Activated CD8-positive, alpha-beta memory T cell treated with anti-CD3 and anti-CD28 coated beads for 48 hours (primary cell): ENCODE measurements at places on chromosomes 4 and X.

GRCh38 chr4:189293459-189293858 lies 647.2 kb upstream of the FRG1 start:
- DNase-seq = no peak

DNA sequence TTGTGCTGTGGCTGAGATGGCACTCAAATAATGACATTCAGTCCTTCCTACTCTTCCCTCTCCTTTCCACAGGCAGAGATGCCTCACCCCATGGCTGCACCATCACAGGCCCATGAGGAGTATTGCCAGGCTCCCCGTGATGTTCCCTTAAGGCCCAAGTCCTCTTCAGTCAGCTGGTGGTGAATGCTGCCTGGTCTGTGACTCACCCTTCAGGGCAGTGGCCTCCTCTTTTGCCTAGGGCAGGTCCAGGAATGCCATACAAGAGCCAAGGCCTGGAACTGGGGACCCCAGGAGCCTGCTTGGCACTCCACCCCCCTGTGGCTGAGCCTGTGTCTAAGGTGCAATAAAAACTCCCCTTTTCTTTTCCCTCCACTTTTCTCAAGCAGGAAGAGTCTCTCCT lies 144.2 kb upstream of the GEMIN8 start:
- DNase-seq = no peak

- no peak for DNase-seq
Measured at GRCh38 chr4:51862781-51863180, 19.8 kb downstream of the DCUN1D4 start.

DNA sequence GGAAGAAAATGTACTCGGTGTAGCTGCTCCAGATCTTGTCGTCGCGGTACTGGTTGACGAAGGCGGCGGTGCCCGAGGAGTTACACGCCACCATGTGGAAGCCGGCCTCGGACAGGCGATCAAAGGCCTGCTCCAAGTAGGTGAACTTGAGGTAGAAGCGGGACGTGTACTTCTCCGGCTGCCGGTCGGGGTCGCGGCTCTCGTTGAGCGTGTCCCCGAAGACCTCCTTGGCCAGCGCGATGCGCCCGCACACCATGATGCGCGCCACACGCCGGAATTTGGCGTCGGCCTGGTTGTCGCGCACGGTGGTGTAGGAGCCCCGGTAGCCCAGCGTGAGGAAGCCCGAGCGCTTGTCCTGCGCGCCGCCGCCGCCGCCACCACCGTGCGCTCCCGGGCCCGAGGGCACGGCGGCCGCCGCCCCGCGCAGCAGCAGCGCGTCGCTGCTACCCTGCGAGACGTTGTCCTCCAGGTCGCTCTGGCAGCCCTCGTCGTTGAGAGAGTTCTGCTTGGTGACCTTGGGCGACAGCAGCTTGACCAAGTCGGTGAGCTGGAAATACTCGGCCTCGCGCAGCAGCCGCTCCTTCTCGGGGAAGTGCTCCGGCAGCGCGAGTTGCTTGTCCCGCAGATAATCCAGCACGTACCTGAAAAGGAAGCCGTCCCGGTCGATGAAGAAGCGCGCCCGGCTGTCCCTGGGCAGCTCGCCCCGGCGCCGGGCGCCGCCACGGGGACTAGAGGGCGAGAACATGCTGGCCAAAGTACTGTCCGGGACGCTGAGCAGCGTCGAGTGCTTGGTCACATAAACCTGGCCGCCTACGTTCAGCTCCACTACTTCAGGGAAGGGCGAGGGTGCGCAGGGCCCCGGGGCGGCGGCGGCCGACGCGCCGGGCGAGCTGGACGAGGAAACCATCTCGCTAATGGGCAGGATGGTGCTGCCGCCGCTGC lies 775 bp downstream of the KCTD8 start:
- no peak for DNase-seq

DNA sequence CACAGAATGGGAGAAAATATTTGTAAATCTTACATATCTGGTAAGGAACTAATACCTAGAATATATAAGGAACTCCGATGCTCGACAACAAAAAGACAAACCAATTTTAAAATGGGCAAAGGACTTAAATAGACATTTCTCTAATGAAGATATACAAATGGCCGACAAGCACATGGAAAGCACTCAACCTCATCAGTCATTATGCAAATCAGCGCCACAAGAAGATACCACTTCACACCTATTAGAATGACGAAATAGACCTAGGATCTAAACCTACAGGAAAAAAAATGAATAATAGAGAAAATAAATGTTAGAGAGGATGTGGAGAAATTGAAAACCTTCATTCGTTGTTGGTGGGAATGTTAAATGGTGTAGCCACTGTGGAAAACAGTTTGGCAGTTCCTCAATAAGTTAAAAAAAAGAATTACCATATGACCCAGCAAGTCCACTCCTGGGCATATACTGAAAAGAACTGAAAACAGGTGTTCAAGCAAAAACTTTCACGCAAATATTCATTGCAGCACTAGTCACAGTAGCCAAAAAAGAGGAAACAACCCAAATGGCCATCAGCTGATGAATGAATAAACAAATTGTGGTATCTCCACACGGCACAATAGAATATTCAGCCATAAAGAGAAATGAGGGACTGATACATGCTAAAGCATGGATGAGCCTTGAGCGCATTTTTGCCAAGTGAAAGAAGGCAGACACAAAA lies 57.3 kb upstream of the WDR19 start:
- DNase-seq = no peak

GRCh38 chr4:184331268-184331995 lies 113.8 kb upstream of the ENPP6 start:
- no peak for DNase-seq

GRCh38 chr4:143381189-143382118 lies 44.8 kb downstream of the GAB1 start:
- no peak for DNase-seq

- DNase-seq = no peak
Measured at GRCh38 chr4:74189331-74190043, 31.6 kb downstream of the MTHFD2L start.

DNA sequence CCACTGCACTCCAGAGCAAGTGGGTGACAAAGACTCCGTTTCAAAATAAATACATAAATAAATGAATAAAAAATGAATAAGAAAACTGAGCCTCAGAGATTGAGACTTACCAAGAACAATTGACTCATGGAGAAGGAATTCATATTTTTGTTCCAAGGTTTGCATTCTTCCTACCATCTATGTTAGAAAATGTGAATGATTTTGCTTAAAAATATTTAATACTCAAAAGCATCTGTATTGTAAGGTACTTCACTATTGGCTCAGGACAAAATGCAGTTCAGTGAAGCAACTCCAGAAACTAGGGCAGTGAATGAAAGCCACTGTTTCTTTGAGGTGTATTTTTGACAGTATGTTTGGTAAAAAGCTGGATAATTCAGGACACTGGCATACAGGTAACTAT lies 54.1 kb downstream of the XAGE2 start:
- no peak for DNase-seq

GRCh38 chrX:154374313-154375155 lies at the start of gene FLNA:
Gene FLNA, minus strand, starts transcription at chrX:154374634. Its CDS starts 3,389 bp downstream, at chrX:154371245.
- no peak for DNase-seq

GRCh38 chrX:56746996-56747395 lies 18.0 kb downstream of the NBDY start:
- DNase-seq = no peak

DNA sequence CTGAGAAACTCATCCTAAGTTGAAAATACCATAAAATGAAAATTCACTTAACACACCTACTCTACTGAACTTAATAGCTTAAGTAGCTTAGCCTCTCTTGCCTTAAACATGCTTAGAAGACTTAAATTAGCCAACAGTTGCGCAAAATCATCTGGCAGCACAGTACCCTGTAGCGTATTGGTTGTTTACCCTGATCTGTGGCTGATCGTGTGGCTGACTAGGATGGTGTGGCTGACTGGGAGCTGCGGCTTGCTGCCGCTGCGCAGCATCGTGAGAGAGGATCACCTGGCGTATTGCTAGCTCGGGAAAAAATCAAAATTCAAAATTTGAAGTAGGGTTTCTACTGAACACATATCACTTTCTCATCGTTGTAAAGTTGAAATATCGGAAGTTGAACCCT lies 6.3 kb downstream of the RUFY3 start:
- DNase-seq = no peak

DNA sequence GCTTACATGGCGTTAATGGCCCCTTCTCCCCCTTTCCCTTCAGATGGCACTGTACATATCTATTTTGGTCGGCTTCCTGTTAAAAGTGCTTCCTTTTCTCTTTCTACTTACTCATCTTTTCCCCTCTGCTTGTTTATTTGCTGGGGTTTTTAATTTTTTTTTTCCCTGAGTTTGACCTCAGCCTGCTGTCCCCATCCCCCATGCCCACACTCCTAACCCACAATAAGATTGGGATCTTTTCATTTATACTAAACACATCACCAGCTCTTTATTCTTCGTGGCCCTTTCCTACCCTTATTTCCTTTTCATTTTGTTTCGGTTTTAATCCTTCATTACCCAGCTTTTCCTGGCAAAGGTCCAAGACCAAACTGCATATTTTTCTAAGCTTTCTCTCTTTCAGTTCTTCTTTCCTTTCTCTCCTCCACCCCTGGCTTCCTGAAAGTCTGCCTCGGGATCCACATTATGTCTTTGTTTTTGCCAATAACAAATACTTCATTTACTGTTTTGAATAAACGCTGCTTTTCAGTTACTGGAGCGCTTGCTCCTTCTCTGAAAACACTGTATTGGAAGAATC lies 152.0 kb upstream of the USP9X start:
- DNase-seq = no peak

- no peak for DNase-seq
Measured at GRCh38 chrX:57918750-57919436, 8.6 kb upstream of the ZXDA start.

- DNase-seq = no peak
Measured at GRCh38 chrX:73768160-73768559, 205.2 kb downstream of the CHIC1 start.

GRCh38 chrX:36963852-36964251 lies 44.3 kb upstream of the FAM47C start:
- DNase-seq = no peak

- DNase-seq = no peak
Measured at GRCh38 chr4:83259586-83259985, 25.0 kb downstream of the COQ2 start.

DNA sequence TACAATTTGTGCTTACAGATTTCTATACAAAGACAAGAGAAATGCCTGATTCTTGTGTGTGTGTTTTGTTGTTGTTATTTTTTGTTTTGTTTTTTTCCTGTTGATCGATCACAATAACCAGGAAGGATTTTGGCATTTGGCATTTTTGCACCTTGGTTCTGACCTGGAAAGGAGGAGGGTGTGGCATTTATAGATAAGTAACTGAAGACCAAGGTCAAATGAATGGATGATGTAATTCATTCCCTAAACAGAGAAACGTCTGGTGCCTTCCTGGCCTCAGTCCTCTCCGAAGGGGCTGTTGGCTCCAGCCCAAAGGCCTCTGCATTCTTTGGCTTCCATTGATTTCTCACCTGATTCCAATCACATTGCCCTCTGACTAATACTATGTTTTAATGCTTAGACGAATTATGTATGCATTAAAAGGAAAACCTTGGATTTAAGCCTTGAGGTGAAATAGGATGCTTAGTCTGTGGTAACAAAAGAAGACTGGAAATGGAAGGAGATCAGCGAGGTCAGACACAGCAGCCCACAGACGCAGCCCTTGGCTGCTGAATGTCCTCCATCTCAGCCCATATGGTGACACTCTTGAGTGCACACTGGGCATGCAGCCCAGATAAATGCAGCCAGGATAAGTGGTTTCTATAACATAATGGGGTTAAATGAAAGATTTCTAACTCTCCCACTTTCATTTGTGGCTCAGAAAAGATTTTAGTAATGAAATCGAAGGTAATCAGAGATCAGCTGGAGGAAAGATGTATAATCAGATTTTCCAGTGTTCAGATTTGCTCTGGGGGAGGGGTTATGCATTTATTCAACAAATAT lies 60.5 kb upstream of the TRIM2 start:
- no peak for DNase-seq

DNA sequence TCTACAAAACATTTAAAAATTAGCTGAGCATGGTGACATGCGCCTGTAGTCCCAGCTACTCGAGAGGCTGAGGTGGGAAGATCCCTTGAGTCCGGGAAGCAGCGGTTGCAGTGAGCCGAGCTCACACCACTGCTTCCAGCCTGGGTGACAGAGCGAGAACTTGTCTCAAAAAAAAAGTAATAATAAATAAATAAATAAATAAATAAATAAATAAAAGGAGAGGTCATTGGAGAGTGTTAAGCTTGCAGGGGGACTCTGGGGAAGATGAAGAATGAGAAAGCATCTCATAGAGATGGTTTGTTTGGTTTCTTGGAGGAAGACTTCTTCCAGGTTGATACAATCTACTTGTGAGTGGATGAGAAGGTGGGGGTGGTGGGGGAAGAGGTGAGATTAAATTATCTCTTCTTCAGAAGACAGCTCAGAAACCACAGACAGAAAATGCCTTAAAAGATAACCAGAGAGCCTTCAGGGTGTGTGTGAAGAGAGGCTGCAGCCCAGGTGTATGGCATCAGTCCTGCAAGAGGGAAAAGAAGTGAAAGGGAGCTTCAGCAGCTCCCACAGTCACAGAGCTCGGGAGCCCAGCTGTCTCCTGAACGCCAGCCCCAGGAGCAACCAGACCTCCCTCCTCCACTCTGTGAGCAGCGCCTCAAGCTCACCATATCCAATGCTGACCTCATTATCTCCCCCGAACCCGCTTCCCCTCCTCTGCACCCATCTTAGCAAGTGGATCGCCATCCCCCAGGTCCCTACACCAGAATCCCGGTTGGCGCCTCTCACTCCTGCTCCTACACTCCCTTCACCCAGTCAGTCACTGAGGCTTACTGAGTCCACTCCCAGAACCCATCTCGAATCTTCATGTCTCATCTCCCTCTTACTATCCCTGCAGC lies 48.2 kb downstream of the RBM47 start:
- DNase-seq = no peak

GRCh38 chrX:130321550-130321949 lies 18.2 kb upstream of the SLC25A14 start:
- DNase-seq = no peak

DNA sequence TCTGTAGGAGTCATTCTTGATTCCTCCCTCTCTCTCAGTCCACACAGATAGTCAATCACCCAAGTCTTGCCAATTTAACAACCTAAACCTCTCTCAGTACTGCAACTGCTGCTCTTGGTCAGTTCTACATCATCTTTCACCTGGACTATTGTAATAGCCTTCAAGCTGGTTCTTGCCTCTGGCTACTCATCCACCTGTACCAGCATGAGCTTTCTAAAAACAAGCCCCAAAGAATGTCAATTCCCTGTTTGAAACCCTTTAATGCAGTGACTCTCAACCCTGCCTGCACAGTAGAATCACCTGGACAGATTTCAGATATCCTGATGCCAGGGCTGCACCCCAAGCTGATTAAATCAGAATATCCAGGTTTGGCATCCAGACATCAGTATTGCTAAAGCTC lies 48.3 kb downstream of the VGLL1 start:
- DNase-seq = no peak

DNA sequence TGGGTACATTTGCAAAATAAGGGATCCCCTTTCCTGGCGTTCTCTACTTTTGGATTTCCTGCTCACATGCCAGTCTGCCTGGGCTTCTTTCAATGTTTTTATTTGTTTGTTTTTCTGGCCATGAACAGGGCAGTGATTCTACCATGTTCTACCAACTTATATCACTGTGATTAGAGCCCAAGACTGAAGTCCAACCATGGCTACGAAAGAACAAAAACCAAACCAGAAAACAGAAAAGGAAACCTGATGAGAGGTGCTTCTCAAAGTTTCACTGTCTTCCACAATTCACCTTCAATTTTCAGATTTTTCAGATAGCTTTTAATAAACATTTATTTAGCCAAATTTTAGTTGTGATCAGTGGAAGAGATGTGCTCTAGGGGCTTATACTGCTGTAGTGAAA lies 187.6 kb upstream of the TACR3 start:
- no peak for DNase-seq
